ENCODE measurements at places on chromosomes 5 and 9.

- DNase-seq = no peak
- no peaks in the 10 kb centered on the region for H3K27me3 ChIP-seq
- no peak overlapping the region for H3K4me3 ChIP-seq
- H3K36me3 ChIP-seq = no peaks in the 10 kb centered on the region
- H3K4me1 ChIP-seq = no peaks in the 10 kb centered on the region
Observed at GRCh38 chr5:54062958-54063357, 247.4 kb downstream of the ARL15 start.

- peaks cover 11% of the 10 kb centered on the region for H3K4me1 ChIP-seq
- H3K36me3 ChIP-seq = no peaks in the 10 kb centered on the region
- no peak overlapping the region for H3K27ac ChIP-seq
- no peak for DNase-seq
Observed at GRCh38 chr9:19488721-19489120, 79.9 kb downstream of the ACER2 start.

DNA sequence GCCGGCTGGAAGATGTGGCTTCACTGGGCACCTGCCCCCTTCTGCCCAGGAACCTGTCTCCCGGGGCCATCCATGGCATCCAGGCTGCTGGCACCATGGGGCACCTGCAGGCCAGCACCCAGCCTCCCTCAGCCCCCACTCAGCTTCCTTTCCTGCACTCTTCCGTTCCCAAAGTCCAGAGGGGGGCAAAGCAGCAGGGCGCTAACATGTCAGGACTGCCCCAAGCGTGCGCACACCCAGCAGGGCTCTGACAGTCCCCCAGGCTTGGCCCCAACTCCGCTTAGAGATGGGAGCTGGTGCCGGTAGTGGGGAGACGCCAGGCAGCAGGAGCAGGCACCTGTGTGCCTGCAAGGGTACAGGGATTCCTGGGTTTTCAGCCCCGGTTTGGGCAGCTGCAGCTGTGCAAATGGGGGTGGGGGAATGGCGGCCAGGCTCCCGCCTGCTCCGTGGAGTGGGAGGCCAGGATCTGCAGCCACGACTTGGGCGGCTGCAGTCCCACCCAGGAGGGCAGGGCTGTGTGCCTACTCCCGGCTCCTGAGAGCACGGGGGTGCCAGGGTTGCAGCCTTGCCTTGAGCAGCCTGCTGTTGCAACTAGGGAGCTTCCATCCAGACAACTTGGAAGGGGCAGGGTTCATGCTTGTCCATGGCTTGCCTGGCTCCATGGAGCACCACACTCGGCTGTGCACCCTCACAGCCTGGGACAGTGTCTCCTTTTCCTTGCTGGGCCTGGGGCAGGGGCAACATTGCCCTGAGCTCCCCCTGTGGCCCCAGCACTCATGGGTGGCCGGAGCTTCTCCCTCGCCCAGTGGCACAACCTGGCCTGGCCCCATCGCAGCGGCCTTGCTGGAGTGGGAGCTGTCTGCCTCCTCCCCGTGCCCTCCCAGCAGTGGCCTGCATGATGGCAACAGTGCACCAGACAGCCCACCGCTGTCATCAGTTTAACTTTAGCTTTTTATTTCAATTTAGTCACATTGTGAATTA is 561.1 kb downstream of the MTRR start:
- no peaks in the 10 kb centered on the region for H3K27me3 ChIP-seq
- no peak for DNase-seq
- H3K4me1 ChIP-seq = no peaks in the 10 kb centered on the region
- no peak overlapping the region for H3K4me3 ChIP-seq

DNA sequence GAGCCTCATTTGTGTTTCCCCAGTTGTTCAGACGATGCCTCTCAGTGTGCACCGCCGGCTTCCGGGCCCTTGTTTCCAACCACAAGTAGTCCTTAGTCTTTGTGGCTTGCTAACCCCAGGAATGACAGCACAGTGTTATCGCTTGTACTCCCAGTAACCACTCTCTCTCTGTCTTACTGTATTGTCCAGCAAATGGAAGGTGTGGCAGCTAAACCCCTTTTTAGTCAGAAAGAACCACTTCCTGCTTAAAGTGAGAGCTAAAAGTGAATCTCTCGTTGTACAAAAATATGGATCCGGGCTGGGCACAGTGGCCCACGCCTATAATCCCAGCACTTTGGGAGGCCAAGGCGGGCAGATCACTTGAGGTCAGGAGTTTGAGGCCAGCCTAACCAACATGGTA is 61.3 kb downstream of the ENC1 start:
- H3K4me1 ChIP-seq = no peaks in the 10 kb centered on the region
- H3K27me3 ChIP-seq = no peaks in the 10 kb centered on the region
- H3K36me3 ChIP-seq = no peaks in the 10 kb centered on the region
- DNase-seq = no peak
- no peak overlapping the region for H3K27ac ChIP-seq

DNA sequence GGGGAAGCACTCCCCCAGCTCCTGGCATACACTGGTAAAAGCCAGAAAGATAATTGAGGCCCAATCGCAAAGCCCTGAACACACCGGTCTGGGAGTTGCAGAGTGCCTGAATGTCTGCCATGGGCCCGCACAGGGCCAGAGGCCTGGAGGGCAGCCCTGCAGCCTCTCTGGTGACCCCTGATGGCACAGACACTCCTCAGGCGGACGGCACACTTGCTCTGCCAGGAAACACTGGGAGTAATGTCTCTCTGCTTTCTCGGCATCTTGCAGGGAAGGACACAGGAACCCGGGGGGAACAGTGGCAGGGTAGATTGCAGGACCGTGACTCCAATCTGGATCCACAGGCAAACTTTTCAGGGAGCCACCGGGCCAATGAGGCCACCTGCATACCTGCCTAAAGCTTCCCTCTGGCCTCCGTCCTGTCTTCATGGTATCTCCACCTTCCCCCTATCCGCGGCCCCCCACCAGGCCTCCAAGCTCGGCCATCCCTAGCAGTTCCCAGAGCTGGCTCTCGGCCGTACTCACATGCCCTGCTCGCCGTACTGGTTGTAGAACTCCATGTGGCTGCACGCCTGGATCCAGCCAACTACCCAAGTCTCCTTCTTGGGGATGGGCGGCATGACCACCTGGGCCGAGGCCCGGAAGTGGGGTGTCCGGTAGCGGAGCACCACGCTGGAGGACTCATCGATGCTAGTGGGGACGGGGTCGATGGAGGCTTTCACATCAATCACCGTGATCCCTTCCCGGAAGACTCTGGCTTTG is 797 bp downstream of the FAM78A start:
- peak overlapping the region; percentile 84 for H3K27ac ChIP-seq
- peaks cover 57% of the 10 kb centered on the region for H3K4me1 ChIP-seq
- DNase-seq = peak; percentile 52
- H3K27me3 ChIP-seq = no peaks in the 10 kb centered on the region
- peak overlapping the region; percentile 93 for H3K4me3 ChIP-seq

DNA sequence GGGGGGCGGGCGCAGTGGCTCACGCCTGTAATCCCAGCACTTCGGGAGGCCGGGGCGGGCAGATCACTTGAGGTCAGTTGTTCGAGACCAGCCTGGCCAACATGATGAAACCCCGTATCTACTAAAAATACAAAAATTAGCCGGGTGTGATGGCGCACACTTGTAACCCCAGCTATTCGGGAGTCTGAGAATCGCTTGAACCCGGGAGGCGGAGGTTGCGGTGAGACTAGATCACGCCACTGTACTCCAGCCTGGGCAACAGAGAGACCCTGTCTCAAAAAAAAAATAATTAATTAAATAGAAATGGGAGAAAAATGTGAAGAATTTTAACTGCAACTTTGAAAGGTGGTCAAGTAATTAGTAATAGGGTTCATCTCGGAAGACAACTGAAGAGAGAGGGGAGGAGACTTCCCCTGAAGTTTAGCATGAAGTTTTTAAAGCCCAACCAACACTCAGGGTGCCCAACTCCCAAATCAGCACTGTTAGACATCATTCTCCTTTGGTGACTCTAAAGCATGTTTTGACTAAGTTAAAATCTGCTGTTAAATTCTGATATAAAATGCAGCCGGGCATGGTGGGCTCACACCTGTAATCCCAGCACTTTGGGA is 1.4 kb upstream of the CSNK1A1 start:
- H3K36me3 ChIP-seq = peaks cover 4% of the 10 kb centered on the region
- H3K4me1 ChIP-seq = peaks cover 13% of the 10 kb centered on the region
- H3K27ac ChIP-seq = no peak overlapping the region
- H3K4me3 ChIP-seq = no peak overlapping the region

DNA sequence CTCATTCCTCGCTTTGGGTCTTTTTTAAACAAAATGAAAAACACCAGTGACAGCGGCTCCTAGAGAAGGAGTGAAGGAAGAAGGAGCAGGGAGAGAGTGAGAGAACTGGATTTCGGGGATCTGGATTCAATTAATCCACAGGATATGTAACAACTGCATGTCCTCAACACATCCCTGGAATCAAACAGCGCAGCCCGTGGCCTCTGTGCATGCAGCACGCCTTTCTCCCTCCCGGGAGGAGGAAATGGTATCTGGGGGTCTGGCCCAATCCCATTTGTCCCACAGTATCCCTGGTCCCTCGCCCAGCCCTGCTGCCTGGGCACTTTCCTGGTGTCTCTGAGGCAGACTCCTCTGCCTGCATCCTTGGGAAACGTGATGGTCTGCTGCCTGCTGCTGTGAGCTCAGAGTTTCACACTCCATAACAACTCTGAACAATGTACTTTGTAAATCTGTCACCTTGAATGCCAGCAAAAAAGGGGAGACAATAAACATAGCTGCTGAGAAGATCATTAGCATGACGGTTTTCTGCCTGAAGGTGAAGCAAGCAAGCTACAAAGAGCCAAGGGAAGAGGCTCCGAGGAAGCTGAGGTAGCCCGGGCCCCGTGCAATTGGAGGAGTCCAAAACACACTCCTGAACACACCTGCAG is 56.1 kb downstream of the PTCH1 start:
- no peak for DNase-seq
- H3K27ac ChIP-seq = no peak overlapping the region
- H3K4me1 ChIP-seq = peaks cover 2% of the 10 kb centered on the region
- no peaks in the 10 kb centered on the region for H3K36me3 ChIP-seq
- H3K4me3 ChIP-seq = no peak overlapping the region
- H3K27me3 ChIP-seq = peaks cover 42% of the 10 kb centered on the region

DNA sequence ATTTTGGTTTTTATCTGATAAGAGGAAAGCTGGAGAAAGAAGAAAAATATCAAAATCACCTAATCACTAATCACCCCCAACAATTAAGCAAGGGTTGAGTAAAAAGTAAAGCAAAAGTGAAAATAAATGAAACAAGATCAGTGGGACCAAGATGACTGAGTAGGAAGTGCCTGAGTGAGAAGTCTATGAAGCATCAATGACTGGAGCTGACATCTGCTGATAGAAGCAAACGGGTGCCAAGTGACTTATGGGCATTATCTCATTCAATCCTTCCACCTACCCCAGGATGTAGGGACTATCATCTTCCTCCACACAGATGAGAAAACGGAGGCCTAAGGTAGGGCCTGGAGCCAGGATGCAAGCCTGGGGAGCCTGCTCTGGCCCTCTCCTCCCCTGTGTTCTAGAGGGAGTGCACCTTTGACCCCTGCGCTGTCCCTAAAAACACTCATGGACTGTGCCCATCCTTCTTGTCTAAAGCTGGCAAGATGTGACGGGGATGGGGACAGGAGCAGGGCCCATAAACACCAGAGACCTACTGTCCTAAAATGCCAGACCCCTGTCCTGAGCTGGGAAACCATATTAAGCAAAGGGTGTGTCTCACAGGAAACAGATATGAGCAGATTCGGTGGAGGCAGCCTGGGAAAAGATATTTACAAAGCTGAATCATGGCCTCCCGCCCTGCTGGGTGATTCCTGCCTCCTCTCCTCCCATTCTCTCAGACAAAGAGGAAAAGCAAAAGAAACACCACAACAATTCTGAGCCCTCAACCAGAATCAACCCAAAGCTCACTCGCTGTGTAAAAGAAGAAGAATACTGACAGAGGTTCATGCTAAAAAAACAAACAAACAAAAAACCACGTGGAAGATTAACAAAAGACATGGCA is 116.0 kb downstream of the AUH start:
- H3K4me1 ChIP-seq = no peaks in the 10 kb centered on the region
- peak; percentile 27 for DNase-seq
- no peak overlapping the region for H3K27ac ChIP-seq
- no peaks in the 10 kb centered on the region for H3K27me3 ChIP-seq

GRCh38 chr5:40981420-40981819 is 72.1 kb downstream of the C7 start:
- H3K36me3 ChIP-seq = no peaks in the 10 kb centered on the region
- no peaks in the 10 kb centered on the region for H3K4me1 ChIP-seq
- DNase-seq = no peak
- H3K27ac ChIP-seq = no peak overlapping the region

DNA sequence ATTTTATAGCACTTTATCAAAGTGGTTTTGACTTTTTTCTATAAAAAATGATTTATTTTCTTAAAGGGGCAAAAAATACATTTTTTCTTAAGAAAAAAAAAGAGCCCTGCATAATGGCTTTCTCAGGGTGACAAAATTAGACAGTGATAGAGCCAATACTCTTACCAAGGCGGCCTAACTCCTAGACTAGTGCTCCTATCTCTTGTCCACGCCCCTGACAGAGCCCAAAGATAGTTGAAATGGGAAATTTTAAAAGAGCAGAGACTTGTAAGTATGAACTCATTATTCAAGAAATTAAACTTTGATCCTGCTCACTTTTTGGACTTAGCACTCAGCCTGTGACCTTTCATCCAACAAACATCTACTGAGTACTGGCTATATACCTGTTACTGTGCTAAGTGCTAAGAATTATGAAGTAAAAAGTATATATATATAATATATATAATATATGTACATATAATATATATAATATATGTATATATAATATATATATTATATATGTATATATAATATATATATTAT is 1.2 kb downstream of the INVS start:
- peaks cover 8% of the 10 kb centered on the region for H3K4me1 ChIP-seq
- peak; percentile 22 for DNase-seq
- peaks cover 4% of the 10 kb centered on the region for H3K36me3 ChIP-seq
- peak overlapping the region; percentile 100 for H3K4me3 ChIP-seq
- H3K27me3 ChIP-seq = no peaks in the 10 kb centered on the region

DNA sequence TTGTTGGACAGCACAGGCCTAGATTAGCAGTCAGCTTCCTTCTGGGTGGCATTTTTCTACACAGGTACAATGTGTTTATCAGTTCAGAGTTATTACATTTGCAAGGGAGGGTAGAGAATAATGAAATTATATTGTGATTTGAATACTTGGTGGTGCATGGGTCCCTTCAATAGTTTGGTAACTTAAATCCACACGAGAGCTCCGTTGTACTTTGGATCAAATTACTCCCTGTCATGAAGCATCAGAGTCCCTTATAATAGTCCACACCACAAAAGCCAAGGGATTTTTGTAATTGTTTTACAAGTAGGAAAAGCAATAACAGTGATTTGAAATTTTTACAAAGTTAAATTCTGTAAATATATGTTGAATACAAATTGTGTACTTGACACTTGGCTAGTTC is 552.4 kb downstream of the PDE4D start:
- H3K36me3 ChIP-seq = no peaks in the 10 kb centered on the region
- H3K27ac ChIP-seq = no peak overlapping the region
- H3K27me3 ChIP-seq = no peaks in the 10 kb centered on the region
- no peak overlapping the region for H3K4me3 ChIP-seq

- no peak overlapping the region for H3K4me3 ChIP-seq
- H3K27ac ChIP-seq = peak overlapping the region; percentile 68
- peak; percentile 44 for DNase-seq
- no peaks in the 10 kb centered on the region for H3K36me3 ChIP-seq
Observed at GRCh38 chr5:29547236-29547865, 1646.1 kb upstream of the CDH6 start.

Measured in common myeloid progenitor, CD34-positive (primary cell).